ENCODE measurements at places on chromosomes 3 and 15. TPM values are rescaled to one million over a fixed set of nuclear protein-coding genes. Genes with fewer than 3 reads are reported as not detected.

GRCh38 chr3:191085091-191085490 lies 114.0 kb upstream of the OSTN start:
- no peak overlapping the region for H3K27ac ChIP-seq
- no peaks in the 10 kb centered on the region for H3K27me3 ChIP-seq
- H3K4me3 ChIP-seq: no peak overlapping the region
- peaks cover 4% of the 10 kb centered on the region for H3K4me1 ChIP-seq
- DNase-seq: no peak
- H3K36me3 ChIP-seq: no peaks in the 10 kb centered on the region

The LRRC3B gene
- polyA plus RNA-seq: not detected

DNA sequence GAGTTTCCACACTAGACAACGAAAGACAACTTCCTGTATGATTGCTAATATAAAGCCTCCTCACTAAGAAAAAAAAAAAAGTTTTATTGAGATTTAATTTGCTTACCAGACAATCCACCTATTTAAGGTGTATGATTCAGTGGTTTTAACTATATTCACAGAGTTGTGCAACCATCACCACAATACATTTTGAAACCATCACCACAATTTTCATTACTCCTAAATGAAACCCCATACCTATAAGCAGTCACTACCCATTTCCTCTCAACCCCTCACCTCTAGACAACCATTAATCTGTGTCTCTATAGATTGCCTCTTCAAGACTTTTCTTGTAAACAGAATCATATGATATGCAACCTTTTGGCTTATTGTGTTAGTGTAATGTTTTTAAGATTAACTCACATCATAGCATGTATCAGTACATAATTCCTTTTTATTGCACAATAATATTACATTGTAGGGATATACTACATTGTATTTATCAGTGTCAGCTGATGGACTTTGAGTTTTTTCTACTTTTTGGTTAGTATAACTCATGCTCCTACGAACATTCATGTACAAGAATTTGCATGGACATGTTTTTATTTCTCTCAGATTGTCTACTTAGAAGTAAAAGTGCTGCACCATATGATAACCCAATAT lies 339.7 kb downstream of the NLGN1 start:
- no peak overlapping the region for H3K27ac ChIP-seq
- no peaks in the 10 kb centered on the region for H3K36me3 ChIP-seq
- H3K4me1 ChIP-seq: no peaks in the 10 kb centered on the region
- H3K27me3 ChIP-seq: no peaks in the 10 kb centered on the region
- no peak for DNase-seq

- no peaks in the 10 kb centered on the region for H3K27me3 ChIP-seq
- no peak overlapping the region for H3K27ac ChIP-seq
- no peak for DNase-seq
- H3K4me3 ChIP-seq: no peak overlapping the region
- no peaks in the 10 kb centered on the region for H3K36me3 ChIP-seq
Observed at GRCh38 chr3:43615133-43615532, 6.7 kb downstream of the ANO10 start.

The SPTSSB gene
- polyA plus RNA-seq: 2.3 TPM

The ANKRD34C gene
- not detected for polyA plus RNA-seq

GRCh38 chr3:27354161-27354560 lies 15.0 kb downstream of the NEK10 start:
- H3K36me3 ChIP-seq: no peaks in the 10 kb centered on the region
- no peak overlapping the region for H3K4me3 ChIP-seq
- DNase-seq: no peak
- no peaks in the 10 kb centered on the region for H3K27me3 ChIP-seq

The STRIT1 gene
- not detected for polyA plus RNA-seq

The SLC22A13 gene
- 0.54 TPM for polyA plus RNA-seq

GRCh38 chr3:30578479-30578878 lies 27.9 kb upstream of the TGFBR2 start:
- no peaks in the 10 kb centered on the region for H3K36me3 ChIP-seq
- no peak overlapping the region for H3K4me3 ChIP-seq
- DNase-seq: peak; percentile 50
- no peaks in the 10 kb centered on the region for H3K27me3 ChIP-seq

- no peak overlapping the region for H3K27ac ChIP-seq
- H3K36me3 ChIP-seq: no peaks in the 10 kb centered on the region
- no peak for DNase-seq
- H3K4me1 ChIP-seq: no peaks in the 10 kb centered on the region
Observed at GRCh38 chr15:45892182-45892581, 257.4 kb downstream of the SQOR start.

DNA sequence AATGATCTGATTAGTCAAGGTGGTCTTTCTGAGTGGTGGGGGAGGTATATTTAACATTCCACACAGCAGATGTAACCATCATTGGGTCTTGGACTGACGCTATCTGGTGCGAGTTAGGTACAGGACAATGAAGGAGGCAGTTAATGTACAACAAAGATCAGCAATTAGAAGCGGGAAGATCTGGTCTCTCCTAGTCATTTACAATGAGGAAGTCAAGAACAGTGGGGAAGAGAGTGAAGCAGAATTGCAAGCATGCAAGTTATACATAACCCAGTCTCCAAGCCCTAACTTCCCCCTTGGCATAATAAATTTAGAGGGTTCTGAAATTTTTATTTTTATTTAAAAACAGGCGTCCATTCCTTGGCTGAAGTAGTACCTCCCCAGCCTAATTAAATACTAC lies 14.1 kb downstream of the GPD1L start:
- no peaks in the 10 kb centered on the region for H3K36me3 ChIP-seq
- no peaks in the 10 kb centered on the region for H3K27me3 ChIP-seq
- H3K27ac ChIP-seq: no peak overlapping the region
- DNase-seq: no peak
- no peak overlapping the region for H3K4me3 ChIP-seq

The ARHGEF3 gene
- 18.6 TPM for polyA plus RNA-seq

- DNase-seq: no peak
- peaks cover 7% of the 10 kb centered on the region for H3K27me3 ChIP-seq
- H3K36me3 ChIP-seq: no peaks in the 10 kb centered on the region
Observed at GRCh38 chr3:43779850-43780249, 89.1 kb downstream of the ABHD5 start.

The PRSS50 gene
- not detected for polyA plus RNA-seq

DNA sequence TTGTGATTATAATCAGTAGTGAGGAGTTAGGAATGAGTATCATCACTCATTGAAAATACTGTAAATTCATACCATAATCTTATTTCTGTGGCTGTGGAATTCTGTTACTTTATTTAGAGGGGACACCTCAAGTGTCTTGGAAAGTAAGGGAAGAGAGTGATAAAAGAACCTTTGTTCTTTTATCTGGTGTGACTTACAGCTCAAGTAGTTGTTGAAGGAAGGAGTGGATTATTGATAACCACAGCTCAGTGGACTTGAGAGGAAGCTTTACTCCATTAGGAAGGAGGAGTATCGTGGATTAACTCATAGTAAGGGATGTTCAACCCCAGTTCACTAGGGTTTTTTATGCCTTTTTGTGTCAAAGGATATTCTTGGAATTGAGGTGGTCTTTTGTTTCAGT lies 32.2 kb upstream of the FAH start:
- H3K27ac ChIP-seq: no peak overlapping the region
- H3K36me3 ChIP-seq: peaks cover 4% of the 10 kb centered on the region
- DNase-seq: no peak
- H3K27me3 ChIP-seq: no peaks in the 10 kb centered on the region
- no peak overlapping the region for H3K4me3 ChIP-seq

The CD86 gene
- polyA plus RNA-seq: 2.9 TPM

The TTC21A gene
- 2.4 TPM for polyA plus RNA-seq

- H3K4me3 ChIP-seq: no peak within 1 kb of the TSS
- no peaks in the 10 kb centered on the region for H3K36me3 ChIP-seq
- no peaks in the 10 kb centered on the region for H3K4me1 ChIP-seq
Observed at GRCh38 chr3:138009476-138010272, at the start of gene CLDN18. TSS of gene CLDN18 (plus strand) at chr3:138010165. CDS start at chr3:138010226, 61 bp downstream.

The PRR23B gene
- not detected for polyA plus RNA-seq

DNA sequence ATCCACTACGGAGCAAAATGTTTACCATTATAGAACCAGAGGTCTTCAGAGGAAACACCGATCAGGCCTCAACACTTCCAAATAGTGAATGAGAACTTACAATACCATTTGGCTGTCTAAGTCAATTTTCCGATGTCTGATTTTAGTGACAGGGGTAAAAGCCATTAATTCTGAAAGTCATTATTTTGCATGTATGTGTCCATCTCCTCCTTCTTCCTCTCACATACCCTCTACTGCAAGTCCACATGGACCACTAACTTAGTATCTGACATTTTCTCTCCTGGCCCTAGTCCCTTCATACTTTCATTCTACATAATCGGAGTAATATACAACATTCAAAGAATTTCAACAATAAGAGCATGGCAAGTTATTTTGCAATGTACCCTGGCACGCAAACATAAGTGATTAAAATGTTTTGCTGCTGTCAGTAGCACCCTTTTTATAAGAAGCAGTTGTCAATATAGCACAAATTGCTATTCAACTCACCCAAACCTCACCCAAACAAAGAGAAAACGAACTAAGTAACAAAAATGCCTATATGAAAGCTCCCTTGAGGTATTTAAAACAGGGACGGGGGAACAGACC lies 1.9 kb downstream of the TOP2B start:
- peak overlapping the region; percentile 86 for H3K27ac ChIP-seq
- DNase-seq: no peak
- peaks cover 16% of the 10 kb centered on the region for H3K4me1 ChIP-seq
- peak overlapping the region; percentile 93 for H3K4me3 ChIP-seq
- no peaks in the 10 kb centered on the region for H3K27me3 ChIP-seq

The SPINT1 gene
- polyA plus RNA-seq: 146 TPM

The TGM4 gene
- 1.3 TPM for polyA plus RNA-seq

The TMC3 gene
- polyA plus RNA-seq: not detected

GRCh38 chr3:97899331-97899730 lies 72.9 kb downstream of the RIOX2 start:
- no peaks in the 10 kb centered on the region for H3K27me3 ChIP-seq
- no peaks in the 10 kb centered on the region for H3K4me1 ChIP-seq
- H3K27ac ChIP-seq: no peak overlapping the region
- no peak for DNase-seq

DNA sequence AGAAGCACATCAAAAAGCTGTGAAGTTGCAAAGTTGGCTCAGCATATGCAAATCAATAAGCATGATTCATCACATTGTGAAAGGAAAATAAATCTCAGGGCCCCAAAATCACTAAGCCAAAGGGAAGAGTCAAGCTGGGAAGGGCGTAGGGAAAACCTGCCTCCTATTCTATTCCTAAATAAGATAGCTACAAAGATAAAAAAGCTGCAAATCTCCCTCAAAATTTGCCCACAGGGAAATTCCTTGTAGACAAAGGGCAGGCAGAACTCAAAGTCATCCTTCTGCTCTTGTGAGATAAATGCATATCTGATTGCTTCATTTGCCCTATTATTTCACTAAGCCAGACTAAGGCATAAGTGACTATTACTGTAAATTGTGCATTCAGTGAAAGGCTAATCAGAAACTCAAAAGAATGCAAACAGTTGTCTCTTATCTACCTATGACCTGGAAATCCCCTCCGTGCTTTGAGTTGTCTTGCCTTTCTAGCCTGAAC lies 30.5 kb upstream of the CCNL1 start:
- no peak for DNase-seq
- H3K27me3 ChIP-seq: no peaks in the 10 kb centered on the region
- H3K36me3 ChIP-seq: no peaks in the 10 kb centered on the region

- no peak for DNase-seq
- no peak overlapping the region for H3K27ac ChIP-seq
- no peak overlapping the region for H3K4me3 ChIP-seq
- H3K4me1 ChIP-seq: no peaks in the 10 kb centered on the region
- no peaks in the 10 kb centered on the region for H3K36me3 ChIP-seq
Observed at GRCh38 chr3:146491303-146491702, 21.9 kb upstream of the PLSCR2 start.

The SH3BP5 gene
- polyA plus RNA-seq: 11.7 TPM

The CFAP161 gene
- polyA plus RNA-seq: not detected

DNA sequence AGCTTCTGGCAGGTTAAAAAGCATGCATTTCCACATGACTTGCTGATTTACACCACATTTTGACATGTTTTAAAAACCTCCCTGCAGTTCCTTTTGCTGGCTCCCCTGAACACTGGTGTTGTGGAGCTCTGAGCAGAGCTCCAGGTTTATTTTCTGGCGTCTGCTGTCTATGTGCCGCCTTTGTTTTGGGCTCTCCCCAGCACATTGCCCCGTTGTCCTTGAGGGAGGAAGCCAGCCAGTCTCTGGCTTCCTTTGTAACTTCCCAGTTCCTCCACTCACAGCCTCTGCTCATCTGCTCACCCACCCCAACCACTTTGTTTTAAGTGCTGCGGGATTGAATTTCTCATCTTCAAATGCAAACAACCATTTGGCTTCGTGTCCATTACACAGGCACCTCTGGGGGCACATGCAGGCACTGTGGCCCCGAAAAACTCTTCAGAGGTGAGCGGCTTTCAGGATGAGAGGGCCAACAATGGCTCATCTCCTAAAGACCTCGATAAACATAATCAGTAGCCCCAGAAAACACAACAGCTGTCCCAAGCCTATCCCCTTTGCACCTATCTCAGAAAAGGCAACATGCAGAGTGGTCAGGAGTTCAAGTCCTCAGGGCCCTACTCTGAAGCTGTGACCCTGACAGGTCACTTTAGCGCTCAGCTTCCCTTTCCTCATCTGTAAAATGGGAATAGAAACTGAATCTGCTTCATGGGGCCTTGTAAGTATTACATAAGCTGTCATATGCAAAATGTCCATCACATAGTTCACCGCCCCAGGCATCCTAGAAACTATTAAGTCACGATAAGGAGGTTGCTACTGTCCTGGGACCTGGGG lies 1.3 kb upstream of the MEF2A start:
- no peak for DNase-seq
- H3K4me3 ChIP-seq: peak overlapping the region; percentile 40

DNA sequence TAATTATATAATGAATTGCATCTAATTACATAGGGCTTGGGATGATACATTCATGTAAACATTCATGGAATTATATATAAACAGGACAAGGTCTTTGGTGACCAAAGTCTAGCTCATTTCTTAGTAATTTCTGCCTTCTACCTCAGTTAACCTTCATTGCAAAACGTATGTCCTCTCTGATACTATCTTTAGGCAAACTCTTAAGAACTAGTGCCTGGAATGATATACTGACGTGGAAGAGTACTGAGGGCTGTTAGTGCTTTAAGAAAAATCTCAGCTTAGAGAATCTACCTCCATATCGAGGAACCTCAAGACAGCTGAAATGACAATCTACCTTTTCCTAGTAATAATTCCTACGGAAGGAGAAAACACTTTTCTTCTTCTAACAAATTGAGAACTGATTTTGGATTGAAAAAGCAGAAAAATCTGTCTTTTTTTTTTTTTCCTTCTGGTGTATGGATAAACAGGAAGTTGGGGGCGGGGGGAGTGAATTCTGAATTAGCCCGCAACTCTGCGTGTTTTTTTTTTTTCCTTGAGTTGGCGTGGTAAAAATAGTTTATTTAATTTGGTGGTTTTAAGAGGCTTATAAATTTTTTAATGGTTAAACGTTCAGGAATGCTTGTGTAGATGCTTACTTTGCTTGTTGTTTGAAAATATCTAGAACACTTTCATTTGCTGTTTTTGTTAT lies 43.2 kb downstream of the RARB start:
- no peaks in the 10 kb centered on the region for H3K4me1 ChIP-seq
- no peaks in the 10 kb centered on the region for H3K27me3 ChIP-seq
- H3K27ac ChIP-seq: no peak overlapping the region
- H3K36me3 ChIP-seq: no peaks in the 10 kb centered on the region
- DNase-seq: no peak

The LRRC58 gene
- 17.4 TPM for polyA plus RNA-seq

All from keratinocyte (primary cell).